ENCODE measurements at places on chromosomes 4 and X. TPM values are rescaled to one million over a fixed set of nuclear protein-coding genes. Genes with fewer than 3 reads are reported as not detected.

SNCA gene
- total RNA-seq: 17.7 TPM

ERCC6L gene
- 4.0 TPM for total RNA-seq

GAB3 gene
- total RNA-seq: 9.0 TPM

USP27X gene
- 2.3 TPM for total RNA-seq

KCNIP4 gene
- total RNA-seq: 0.31 TPM

GRCh38 chr4:56512166-56512565, 6.6 kb downstream of the ARL9 start:
- no peak for DNase-seq

GRCh38 chrX:81959964-81960363, 758.1 kb downstream of the SH3BGRL start:
- no peak for DNase-seq

DNA sequence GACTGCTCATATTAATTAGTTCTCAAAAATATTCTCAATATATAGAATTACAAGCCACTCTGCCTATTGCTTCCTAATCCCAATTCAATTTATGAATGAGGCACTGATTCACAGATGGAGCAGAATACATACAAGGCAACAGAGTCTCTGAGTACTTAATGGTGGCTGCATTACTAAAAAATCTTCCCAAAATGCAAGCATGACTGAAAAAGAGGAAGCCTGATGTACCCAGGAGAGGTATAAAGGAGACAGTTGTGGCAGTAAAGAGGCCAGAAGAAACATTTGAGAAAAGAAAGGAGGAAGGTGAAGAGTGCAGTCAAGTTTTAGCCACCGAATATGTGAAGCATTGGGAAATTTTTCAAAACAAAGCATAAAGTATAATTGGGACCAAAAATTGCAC, 163.2 kb upstream of the INTU start:
- DNase-seq: no peak

- no peak for DNase-seq
Measured at GRCh38 chr4:155950461-155950860, 3.2 kb downstream of the CTSO start.

GRCh38 chrX:155333544-155334100, 792 bp downstream of the CLIC2 start:
- no peak for DNase-seq

- no peak for DNase-seq
Measured at GRCh38 chr4:36326476-36327029, 45.1 kb downstream of the DTHD1 start.

DNA sequence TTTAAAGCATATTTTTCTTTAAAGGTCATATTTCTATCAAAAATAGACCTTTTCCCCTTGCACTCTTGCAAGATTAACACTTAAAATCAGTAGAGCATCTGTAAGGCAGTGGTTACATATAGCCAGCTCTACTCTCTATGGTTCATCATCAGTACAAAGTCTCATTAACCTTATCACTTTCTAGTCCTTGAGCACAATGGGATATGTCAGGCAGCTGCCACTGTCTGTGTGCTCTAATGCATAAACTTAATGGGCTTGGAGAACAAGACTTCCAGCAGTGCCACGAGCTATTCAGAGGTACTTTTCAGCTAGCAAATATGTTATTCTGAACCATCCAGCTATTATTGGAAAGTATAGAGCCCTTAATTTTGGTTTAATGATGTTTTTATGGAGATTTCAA, 393.7 kb downstream of the GASK1B start:
- DNase-seq: no peak

GRCh38 chrX:123504047-123504446, 228.8 kb downstream of the THOC2 start:
- DNase-seq: no peak

GRCh38 chr4:151822331-151822730, 61.5 kb upstream of the GATB start:
- no peak for DNase-seq

All from tongue (tissue), 3 donors.